ENCODE measurements at places on chromosomes 5 and 9.

GRCh38 chr5:64166201-64166959, 737 bp downstream of the RNF180 start:
- DNase-seq = no peak

- DNase-seq = peak; percentile 73
Observed at GRCh38 chr5:1152771-1153282, 41.0 kb upstream of the SLC12A7 start.

- DNase-seq = no peak
Observed at GRCh38 chr9:112720113-112720780, 2.3 kb upstream of the INIP start.

GRCh38 chr9:137647096-137647714, 28.4 kb downstream of the EHMT1 start:
- no peak for DNase-seq

DNA sequence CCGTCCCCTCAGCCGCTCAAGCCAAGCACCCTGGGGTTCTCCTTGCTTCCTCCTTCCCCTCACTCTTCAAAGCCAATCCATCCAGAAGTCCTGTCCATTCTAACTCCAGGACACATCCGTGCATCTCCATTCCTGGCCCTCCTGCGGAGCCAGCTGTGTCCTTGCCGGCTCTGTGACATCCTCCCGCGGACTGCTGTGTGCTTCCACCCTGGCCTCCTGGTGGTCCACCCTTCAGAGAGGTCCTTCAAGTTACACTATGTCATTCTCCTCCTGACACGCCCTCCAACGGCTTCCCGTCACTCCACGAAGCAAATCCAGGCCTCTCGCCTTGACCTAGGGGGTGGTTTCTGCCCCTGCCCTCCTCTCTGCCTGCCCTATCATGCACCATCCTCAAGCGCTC, 13.0 kb upstream of the SCGB3A1 start:
- no peak for DNase-seq

GRCh38 chr9:84140535-84141101, 160.0 kb downstream of the RMI1 start:
- peak; percentile 62 for DNase-seq

GRCh38 chr5:149210225-149210624, 61.4 kb upstream of the AFAP1L1 start:
- DNase-seq = no peak

GRCh38 chr9:35605351-35606137, 482 bp downstream of the TESK1 start:
- DNase-seq = peak; percentile 4

- no peak for DNase-seq
Observed at GRCh38 chr9:124149992-124150391, 107.8 kb upstream of the NEK6 start.

GRCh38 chr5:155485386-155485785, 471.8 kb downstream of the KIF4B start:
- DNase-seq = no peak

- DNase-seq = no peak
Observed at GRCh38 chr5:127567026-127567768, 49.8 kb downstream of the PRRC1 start.

- DNase-seq = no peak
Observed at GRCh38 chr5:106822851-106823250, 847.9 kb downstream of the EFNA5 start.

GRCh38 chr5:103541569-103541968, 21.0 kb downstream of the NUDT12 start:
- DNase-seq = no peak

- DNase-seq = no peak
Observed at GRCh38 chr9:18989865-18990264, 43.1 kb downstream of the SAXO1 start.

- no peak for DNase-seq
Observed at GRCh38 chr9:135717410-135717809, 15.4 kb downstream of the KCNT1 start.

- DNase-seq = no peak
Observed at GRCh38 chr9:126822278-126822677, 17.4 kb downstream of the ZBTB43 start.

- DNase-seq = no peak
Observed at GRCh38 chr5:80608731-80609130, 38.7 kb upstream of the ANKRD34B start.

DNA sequence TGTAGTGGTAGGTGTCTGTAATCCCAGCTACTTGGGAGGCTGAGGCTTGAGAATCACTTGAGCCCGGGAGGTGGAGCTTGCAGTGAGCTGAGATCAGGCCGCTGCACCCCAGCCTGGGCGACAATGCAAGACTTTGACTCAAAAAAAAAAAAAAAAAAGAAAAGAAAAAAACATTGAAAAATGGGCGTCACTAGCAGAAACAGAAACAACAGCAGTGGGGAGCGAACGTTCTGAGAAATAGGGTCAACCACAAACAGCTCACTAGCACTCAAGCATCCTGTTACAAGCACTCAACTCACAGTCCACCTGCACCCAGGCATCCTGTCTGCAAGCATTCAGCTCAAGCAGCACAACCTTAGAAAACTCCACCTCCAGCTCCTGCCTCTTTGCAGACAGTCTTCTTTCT, 17.2 kb downstream of the TRIM14 start:
- no peak for DNase-seq

GRCh38 chr9:132923346-132923902, 21.0 kb downstream of the TSC1 start:
- no peak for DNase-seq

- no peak for DNase-seq
Observed at GRCh38 chr9:133763272-133764183, 25.4 kb upstream of the SARDH start.

- no peak for DNase-seq
Observed at GRCh38 chr5:181243564-181244343, at the start of gene RACK1. Gene RACK1, minus strand, starts transcription at chr5:181243906. Its CDS starts 106 bp downstream, at chr5:181243800.

DNA sequence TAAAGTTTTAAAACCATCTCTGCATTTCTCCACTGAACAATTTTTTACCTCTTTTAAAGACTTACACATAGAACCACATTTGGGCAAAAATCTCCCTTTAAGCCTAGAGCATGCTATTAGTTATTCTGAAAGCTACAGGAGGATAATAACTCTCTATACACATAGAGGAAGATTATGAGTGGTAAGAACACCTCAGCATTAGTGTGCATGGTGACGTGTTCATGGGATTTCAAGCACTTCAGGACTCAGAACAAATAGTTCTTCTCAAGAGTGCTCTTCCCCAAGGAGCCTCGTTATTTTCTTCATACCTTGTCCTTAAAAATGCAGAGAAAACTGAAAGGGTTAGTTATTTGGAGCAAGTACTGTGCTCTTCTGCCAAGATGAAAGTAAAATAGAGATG, 256.9 kb upstream of the TUSC1 start:
- DNase-seq = no peak

DNA sequence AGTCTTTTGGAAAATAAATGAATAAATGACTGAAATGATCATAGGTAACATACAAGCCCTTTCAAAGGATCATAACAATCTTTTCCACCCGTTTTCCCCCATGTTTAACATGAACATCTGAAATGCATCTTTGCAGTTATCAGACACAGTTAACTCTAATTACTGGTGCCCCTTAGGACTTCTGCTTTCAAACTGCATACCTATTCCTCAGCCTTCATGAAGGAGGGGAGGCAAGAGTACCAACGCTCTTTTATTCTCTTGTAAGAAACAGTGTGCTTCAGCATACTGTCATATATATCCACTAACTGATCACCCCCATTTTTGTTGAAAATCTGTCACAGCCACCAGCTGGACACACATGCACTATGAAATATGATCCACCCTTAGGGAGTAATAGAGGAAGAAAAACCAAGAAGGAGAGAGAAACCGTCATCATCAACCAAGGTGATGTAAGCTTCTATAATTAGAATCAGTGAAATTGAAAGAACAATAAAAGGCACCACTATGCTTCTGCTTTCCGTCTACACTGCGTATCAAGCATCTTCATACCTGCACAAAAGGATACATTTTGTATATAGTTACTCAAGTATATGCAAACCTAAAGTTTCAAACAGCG, 98.7 kb downstream of the RAPGEF6 start:
- DNase-seq = peak; percentile 11

DNA sequence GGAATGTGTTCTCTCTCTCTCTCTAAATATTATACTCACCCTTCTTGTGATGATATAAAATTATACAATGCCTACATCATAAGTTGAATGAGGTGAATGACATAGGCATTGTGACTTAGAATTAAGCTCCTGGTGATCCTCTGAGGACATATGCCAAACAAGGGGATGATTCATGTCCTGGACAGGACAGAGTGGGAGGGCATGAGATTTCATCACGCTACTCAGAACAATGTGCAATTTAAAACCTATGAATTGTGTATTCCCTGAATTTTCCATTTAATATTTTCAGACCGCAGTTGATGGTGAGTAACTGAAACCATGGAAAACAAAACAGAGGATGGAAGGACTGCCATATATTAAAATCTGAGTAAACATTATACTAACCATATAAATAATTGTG, 782.2 kb upstream of the NUDT12 start:
- no peak for DNase-seq

DNA sequence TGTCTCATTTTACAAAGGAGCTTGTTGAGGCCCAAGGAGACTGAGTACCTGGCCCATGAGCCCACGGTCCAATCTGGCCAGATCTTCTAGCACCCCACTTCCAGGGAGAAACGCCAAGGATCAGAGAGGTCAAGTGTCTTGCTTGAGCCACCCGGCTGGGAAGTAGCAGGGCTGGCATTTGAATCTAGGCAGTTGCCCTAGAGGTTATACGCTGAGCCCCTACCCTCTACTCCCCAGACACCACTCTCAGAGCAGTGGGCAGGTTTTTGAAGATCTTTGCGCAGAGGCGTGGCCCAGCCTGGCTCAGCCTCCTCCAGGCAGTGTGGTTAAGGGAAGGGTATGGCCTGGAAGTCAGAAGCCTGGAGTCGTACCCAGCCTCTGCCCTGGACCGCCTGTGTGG, 5.8 kb upstream of the NUP214 start:
- DNase-seq = no peak

DNA sequence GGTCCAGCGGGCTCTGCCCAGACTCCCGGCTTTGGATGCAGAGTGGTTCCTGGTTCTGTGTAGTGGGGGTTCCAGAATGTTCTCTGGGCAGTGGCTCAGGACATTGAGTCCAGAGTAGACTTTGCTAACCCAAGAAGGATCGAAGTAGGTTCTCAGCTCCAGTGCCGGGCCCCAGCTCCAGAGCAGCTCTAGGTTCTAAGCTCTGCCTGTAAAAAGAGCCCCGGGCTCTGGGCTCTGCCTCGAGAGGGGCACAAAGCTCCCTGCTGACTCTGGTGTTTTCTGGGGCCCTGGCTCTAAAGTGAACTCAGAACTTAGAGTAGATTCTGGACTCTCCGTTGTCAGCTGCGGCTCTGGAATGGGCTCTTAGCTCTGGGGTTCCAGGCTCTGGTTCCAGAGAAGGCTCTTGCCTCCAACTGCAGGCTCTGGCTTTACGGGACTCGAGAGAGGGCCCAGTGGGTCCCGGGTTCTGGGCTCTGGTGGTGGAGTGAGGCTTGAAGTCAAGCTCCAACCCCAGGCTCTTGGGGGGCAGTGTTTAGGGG, 414 bp downstream of the WDR38 start:
- no peak for DNase-seq

- no peak for DNase-seq
Observed at GRCh38 chr9:78115073-78115472, 83.5 kb upstream of the GNAQ start.

GRCh38 chr5:131303537-131303936, 39.7 kb downstream of the CDC42SE2 start:
- no peak for DNase-seq

DNA sequence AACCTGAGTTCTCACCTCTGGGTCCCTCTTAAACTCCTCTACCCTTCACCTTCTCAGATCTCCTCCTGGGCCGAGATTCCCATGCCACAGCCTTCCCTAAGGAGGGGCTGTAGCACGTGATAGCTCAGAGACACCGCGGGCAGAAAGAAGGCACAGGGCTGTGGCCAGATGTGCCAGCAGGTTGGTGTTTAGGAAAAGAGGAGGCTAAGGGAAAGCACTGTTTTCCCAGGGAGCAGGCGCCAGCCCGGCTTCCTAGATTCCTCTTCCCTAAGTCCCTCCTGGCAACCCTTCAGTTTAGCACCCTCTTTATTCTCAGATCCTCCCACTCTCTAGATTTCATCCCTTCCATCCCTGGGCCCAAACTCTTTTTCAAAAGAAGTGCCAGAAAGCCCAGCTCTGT, 59.4 kb upstream of the CCNG1 start:
- no peak for DNase-seq

GRCh38 chr5:135136546-135136945, 102.5 kb upstream of the PITX1 start:
- DNase-seq = no peak

DNA sequence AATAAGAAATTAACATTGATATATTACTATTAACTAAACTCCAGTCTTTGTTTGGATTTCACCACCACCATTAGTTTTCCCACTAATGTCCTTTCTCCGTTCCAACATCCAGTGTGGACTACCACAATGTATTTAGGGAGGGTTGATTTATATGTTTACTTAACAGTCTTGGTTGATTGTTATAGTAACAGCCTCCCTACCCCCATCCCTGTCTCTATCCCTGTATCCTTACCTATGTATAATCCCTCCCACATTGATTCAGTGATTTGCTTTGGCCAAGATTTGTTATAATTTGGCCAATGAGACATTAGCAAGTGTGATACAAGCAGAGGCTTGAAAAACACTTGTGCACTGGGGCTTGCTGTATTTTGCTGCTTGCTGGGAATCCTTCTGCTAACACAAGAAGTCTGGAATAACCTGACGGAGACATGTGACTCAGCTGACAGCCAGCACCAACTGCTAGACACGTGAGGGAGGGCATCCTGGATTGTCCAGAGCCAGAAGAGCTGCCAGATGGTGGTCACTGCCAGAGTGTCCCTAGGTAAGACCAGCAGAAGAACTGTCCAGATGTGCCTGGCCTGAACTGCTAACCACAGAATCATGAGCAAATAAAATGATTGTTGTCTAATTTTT, 51.2 kb upstream of the TCF7 start:
- no peak for DNase-seq

- DNase-seq = peak; percentile 61
Observed at GRCh38 chr5:51381761-51382474, 1.3 kb upstream of the ISL1 start.

- DNase-seq = no peak
Observed at GRCh38 chr9:7216004-7216841, 458.4 kb downstream of the KDM4C start.

GRCh38 chr9:134283111-134283515, 43.1 kb upstream of the RXRA start:
- DNase-seq = no peak

DNA sequence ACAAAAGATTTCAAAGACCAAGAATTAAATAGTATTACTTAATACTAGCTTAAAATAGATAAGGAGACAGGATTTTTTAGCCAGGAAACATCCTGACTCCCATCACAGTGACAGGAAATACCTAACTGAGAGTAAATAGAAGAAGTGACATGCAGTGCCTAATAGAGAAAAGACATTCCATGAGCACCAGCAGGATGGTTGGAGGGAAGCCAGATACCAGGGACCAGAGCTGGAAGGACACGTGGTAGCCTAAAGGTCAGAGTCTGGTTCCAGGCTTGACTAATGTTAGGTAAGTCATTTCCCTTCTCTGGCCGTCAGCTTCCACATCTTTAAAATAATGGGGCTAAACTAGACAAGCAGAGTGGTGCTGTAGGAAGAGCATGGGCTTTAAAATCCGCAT, 41.6 kb downstream of the CDK5RAP2 start:
- DNase-seq = no peak

GRCh38 chr9:22170556-22170955, 161.5 kb upstream of the CDKN2B start:
- DNase-seq = no peak
